Ascending aorta (tissue), 2 donors: ENCODE measurements at places on chromosomes 16 and 17. TPM values are rescaled to one million over a fixed set of nuclear protein-coding genes. Genes with fewer than 3 reads are reported as not detected.

GRCh38 chr16:57061084-57061905 lies 31.1 kb upstream of the CPNE2 start:
- peaks cover 9% of the 10 kb centered on the region for H3K4me1 ChIP-seq
- H3K27me3 ChIP-seq = no peaks in the 10 kb centered on the region
- peak; percentile 91 for DNase-seq
- H3K27ac ChIP-seq = peak overlapping the region; percentile 90
- no peaks in the 10 kb centered on the region for H3K36me3 ChIP-seq
- H3K4me3 ChIP-seq = peak overlapping the region; percentile 29

KCNG4 gene
- total RNA-seq = not detected

DNA sequence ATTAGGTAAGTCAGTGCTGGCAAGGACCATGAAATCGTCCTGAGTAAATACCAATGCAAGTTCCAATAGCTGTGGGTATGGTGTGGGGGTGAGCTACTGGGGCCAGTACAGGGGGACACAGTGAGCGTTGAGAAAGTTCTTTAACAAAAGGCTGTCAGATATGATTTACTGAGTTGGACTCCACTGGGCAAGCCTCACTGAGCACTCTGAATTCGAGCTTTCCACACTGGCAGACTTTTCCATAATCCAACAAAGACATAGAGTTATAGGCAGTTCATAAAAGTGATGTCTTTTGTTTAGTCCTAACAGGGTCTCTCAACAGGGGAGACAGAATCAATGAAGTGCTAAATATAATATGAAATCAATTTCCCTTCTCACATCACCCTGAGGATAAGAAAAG lies 489.0 kb downstream of the KCNJ2 start:
- no peaks in the 10 kb centered on the region for H3K4me1 ChIP-seq
- no peaks in the 10 kb centered on the region for H3K27me3 ChIP-seq
- no peak for DNase-seq
- H3K36me3 ChIP-seq = no peaks in the 10 kb centered on the region
- H3K27ac ChIP-seq = no peak overlapping the region
- no peak overlapping the region for H3K4me3 ChIP-seq

TPPP3 gene
- 2.8 TPM for total RNA-seq

DNA sequence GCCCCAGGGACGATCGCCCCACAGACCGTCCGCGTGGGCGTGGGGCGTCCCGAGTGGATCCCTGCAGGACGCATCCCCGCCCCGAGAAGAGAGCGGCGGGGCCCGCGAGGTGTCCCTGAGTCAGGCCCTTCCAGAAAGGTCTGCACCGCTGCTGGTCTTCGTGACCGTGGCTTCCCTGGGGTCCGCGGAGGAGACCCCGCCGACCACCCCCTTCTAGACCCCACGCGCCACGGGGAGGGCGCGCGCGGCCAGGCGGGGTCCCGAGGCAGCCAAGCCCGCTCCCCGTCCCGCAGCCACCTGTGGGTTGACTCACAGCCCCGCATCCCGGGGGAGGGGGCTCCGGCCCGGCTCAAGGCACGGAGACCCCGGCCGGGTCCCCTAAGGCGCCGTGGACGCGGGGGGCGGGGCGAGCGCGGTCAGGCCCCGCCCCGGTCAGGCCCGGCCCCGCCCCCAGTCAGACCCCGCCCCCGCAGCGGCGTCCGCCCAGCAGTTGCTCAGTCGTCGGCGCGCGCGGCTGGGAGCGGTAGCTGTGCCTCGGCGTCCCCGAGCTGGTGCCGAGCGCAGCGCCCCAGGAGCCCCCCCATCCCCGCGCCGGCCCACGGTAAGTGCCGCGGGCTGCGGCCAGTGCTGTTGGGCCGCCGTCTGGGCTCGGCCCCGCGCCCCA lies at the start of gene BAIAP3:
Gene BAIAP3, plus strand, starts transcription at position 497 of the 664 bp plus-strand sequence. CDS start 4,905 bp downstream, outside the sequence.
- H3K27ac ChIP-seq = no peak within 1 kb of the TSS
- DNase-seq = no peak
- peaks cover 29% of the 10 kb centered on the region for H3K27me3 ChIP-seq
- peak within 1 kb of the TSS; percentile 55 for H3K4me3 ChIP-seq
- H3K4me1 ChIP-seq = peaks cover 3% of the 10 kb centered on the region

- H3K27me3 ChIP-seq = no peaks in the 10 kb centered on the region
- H3K4me1 ChIP-seq = peaks cover 7% of the 10 kb centered on the region
- H3K36me3 ChIP-seq = peaks cover 4% of the 10 kb centered on the region
- no peak for DNase-seq
- H3K4me3 ChIP-seq = no peak overlapping the region
Measured at GRCh38 chr17:80104956-80105375, 3.6 kb downstream of the GAA start.

GRCh38 chr17:4499431-4500190 lies 930 bp downstream of the SPNS2 start:
- no peak overlapping the region for H3K27ac ChIP-seq
- H3K4me1 ChIP-seq = peaks cover 27% of the 10 kb centered on the region
- H3K36me3 ChIP-seq = no peaks in the 10 kb centered on the region
- H3K4me3 ChIP-seq = peak overlapping the region; percentile 63

DNA sequence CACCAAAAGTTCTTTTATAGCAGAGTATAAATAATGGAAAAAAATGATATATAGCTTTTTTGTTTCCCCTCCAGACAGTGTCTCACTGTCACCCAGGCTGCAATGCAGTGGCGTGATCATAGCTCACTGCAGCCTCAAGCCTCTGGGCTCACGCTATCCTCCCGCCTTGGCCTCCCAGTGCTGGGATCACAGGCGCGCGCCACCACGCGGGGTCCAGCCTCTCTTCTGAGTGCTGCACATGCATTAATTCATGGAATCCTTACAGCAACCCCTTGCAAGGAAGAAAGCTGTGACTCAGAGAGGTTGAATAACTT lies 18.0 kb upstream of the ZNF629 start:
- peaks cover 12% of the 10 kb centered on the region for H3K4me1 ChIP-seq
- peak overlapping the region; percentile 92 for H3K27ac ChIP-seq
- H3K36me3 ChIP-seq = no peaks in the 10 kb centered on the region
- peak overlapping the region; percentile 82 for H3K4me3 ChIP-seq
- DNase-seq = no peak

GRCh38 chr16:15907863-15908478 lies 19.6 kb upstream of the CEP20 start:
- no peaks in the 10 kb centered on the region for H3K36me3 ChIP-seq
- no peaks in the 10 kb centered on the region for H3K27me3 ChIP-seq

DNA sequence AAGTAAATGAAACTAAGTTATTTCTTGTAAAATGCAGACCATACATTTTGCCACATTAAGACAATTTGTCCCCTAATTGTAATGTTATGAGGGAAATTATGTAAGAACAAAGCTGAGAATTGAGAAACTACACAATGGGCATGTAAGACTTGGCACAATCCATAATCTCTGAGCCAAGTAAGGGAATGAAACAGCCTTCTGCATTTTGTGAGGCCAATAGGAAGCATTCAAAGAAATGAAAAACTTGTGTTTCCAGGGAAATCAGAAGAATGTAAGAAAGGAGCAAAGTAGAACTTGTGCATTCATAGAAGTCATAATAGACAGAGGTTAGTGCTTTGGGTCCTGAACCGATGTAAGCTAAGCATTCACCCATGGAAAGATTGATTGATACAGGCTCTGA lies 1.8 kb downstream of the KRTAP9-4 start:
- no peak for DNase-seq
- no peaks in the 10 kb centered on the region for H3K4me1 ChIP-seq
- no peaks in the 10 kb centered on the region for H3K27me3 ChIP-seq
- H3K4me3 ChIP-seq = no peak overlapping the region
- no peaks in the 10 kb centered on the region for H3K36me3 ChIP-seq

HSPB9 gene
- not detected for total RNA-seq

TBC1D3B gene
- total RNA-seq = not detected

- DNase-seq = no peak
- no peaks in the 10 kb centered on the region for H3K36me3 ChIP-seq
- H3K4me3 ChIP-seq = no peak overlapping the region
- H3K4me1 ChIP-seq = no peaks in the 10 kb centered on the region
- H3K27ac ChIP-seq = no peak overlapping the region
Measured at GRCh38 chr17:69335058-69335457, 8.1 kb upstream of the ABCA5 start.

DNA sequence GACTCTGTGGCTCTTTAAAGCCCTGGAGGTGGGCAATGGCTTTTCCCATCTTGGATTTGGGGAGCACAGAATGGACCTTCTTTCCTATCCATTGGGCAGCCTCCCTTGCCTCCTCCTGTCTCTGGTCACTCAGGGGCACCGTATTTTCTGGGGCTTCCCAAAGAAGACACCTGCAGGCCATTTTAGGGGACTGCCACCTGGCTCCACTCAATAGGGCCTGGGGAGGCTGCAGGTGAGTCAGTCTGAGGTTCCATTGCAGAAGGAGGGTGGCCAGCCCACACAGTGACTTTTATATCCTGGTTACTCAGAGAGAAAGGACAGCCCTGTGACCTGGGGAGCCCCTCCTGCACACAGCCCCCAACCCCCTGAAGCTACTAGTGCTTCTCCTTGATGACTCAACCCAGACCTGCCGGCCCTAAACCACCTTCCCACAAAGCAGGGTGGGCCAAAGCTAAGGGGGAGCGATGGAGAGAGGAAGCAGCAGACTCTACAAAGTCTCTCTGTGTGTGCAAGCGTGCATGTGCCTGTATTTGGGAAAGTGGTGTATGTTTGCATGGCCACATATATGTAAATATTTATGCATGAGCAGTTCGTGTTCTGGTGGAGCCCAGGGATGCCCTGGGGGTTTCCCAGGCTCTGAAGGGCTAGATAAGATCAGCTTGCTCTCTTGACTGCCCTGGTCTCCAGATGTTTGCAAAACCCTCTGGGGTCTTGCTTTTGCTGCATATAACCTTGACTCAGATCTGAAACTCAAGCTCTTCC lies 5.0 kb downstream of the CX3CL1 start:
- H3K4me3 ChIP-seq = peak overlapping the region; percentile 23
- H3K4me1 ChIP-seq = peaks cover 10% of the 10 kb centered on the region
- DNase-seq = no peak
- H3K27ac ChIP-seq = peak overlapping the region; percentile 72
- H3K27me3 ChIP-seq = no peaks in the 10 kb centered on the region

DNA sequence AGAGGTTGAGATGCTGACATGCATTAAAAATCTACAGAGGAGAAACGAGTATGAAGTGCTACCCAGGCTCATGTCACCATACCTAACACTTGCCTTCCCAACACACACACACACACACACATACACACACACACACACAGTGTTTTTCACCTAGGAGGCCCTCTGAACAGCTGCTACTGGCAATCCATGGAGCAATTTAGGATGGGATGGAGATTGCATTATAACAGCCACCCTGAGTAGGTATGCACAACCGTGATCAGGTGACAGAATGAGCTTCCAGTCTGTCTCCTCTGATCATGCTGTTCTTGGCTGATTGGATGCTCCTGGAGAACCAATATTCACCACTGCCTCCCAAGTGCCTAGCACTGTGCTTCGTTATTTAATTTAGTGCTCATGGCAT lies 528.5 kb upstream of the CDH5 start:
- H3K27me3 ChIP-seq = no peaks in the 10 kb centered on the region
- no peaks in the 10 kb centered on the region for H3K36me3 ChIP-seq
- H3K27ac ChIP-seq = no peak overlapping the region
- no peak overlapping the region for H3K4me3 ChIP-seq
- H3K4me1 ChIP-seq = no peaks in the 10 kb centered on the region
